ENCODE measurements at places on chromosomes 1 and 21.

DNA sequence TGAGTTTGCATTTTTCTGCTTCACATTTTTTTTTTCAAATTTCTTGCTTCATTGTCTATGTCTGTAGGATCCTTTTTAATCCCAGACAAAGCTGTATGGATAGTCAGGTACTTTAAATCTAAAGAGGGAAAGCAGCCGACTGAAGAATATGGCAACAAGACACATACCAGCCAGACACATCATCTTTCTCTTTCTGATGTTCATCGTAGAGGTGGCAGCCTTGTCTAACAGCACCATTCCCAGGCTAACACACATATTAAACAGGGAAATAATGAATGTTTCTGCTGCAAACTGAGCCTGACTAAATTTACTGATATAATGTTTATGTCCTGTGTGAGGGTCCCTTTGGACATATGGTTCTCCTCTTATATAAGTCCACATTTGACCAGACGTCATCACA lies 3.7 kb upstream of the TEKT2 start:
- no peak for DNase-seq

DNA sequence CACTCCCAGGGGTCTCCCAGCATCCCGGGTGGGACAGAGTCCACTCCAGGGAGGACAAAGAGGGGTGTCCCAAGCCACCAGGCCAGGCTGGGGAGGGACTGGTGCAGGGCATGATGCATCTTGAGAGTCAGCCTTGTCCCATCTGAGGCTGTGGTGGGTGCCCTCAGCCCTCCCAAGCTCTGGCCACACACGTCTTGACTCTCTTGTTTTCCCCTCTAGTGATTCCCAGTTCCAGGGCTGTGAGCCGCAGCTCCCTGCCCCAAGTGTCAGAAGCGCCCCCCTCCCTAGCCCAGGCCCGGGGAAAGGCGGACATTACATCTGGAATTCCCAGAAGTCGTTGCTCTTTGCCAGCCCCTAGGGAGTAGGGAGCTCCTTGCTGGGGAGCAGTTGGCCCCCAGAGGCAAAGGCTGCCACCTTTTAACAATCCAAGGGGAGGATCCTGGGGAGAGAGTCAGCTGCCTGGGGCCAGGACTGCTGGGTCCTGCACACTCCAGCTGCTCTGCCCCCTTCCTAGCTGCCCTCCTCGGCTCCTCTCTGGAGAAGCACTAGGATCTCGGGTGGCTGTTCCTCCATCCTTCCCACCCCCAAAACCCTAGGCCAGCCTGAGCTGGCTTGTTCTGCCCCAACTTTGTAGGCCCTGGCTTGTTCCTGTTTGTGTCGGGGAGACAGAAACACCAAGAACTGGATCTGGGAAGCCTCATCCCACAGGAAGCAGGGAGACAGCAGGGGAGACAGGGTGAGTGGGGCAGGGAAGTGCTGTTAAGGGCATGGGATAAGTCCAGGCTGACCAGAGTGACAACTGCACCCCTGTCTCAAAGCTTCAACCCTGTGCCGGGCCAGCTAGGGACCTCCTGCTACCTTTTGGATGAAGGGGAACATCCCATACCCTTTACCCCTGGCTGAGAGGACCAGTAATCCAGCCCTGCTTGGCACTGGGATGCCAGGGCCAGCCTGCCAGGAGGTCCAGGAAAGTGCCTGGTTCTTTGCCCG lies 3.2 kb upstream of the PTPN7 start:
- DNase-seq, result no peak

GRCh38 chr1:1308756-1309250 lies 406 bp downstream of the PUSL1 start:
- DNase-seq, result no peak

DNA sequence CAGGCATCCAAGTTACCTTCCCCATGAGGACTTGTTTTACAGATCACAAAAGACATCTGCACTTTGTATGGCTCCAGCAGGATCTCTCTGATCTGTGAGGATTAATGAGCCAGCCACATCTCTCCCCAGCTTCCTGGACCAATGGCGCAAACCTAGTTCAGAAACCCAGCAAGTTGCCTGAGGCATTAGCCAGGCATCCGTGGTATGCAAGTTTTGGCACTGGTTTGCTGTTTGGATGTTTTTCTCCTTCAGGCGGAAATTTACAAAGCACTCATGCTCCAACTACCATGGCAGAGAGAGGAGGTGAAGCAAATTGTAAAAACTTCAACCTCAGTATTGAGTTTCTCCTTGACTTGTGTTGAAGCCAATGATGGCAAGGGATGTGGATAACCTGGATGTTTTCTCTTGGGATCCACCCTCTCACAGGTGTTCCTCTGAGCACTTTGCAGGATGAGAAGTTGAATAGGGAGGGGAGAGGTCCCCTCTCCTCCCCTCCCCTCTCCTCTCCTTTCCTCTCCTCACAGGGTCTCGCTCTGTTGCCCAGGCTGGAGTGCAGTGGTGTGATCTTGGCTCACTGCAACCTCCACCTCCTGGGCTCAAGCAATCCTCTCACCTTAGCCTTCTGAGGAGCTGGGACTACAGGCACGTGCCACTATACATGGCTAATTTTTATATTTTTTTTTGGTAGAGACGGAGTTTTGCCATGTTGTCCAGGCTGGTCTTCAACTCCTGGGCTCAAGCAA lies 25.6 kb upstream of the ENO1 start:
- no peak for DNase-seq

DNA sequence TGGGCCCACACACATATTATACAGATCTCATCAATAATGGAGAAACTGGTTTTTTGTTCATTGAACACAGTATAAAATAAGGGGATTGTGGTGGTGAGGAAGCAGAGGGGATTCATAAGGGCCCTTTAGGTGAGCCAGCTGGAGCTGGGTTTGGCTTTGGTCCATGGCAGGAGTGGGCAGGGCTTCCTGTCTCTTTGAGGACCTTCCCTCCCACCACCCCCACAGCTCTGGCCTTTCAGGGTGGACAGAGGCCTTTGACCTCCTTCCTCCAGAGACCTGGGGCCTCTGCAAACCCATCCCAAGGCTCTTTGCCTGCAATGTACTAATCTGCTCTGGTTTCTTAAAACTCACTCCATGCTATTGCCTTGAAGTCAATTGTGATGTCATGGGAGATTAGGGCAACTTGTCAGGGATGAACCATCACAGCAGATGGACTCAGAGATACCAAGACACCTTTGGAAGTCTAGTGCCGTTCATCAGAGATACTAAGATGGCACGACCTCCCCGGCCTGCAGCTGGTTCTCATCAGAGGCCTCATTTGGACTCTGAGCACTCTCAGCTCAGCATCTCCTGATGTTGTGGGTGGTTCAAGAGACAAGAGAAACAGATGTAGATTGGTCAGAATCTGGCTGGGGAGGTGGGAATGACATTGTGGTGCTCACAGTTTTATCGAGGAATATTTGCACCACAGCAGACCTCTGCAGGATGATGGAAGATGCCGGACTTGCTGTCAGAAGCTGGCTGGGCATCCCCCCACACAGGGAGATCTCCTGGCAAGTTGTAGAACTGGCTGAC lies 37.9 kb downstream of the LHX4 start:
- no peak for DNase-seq

DNA sequence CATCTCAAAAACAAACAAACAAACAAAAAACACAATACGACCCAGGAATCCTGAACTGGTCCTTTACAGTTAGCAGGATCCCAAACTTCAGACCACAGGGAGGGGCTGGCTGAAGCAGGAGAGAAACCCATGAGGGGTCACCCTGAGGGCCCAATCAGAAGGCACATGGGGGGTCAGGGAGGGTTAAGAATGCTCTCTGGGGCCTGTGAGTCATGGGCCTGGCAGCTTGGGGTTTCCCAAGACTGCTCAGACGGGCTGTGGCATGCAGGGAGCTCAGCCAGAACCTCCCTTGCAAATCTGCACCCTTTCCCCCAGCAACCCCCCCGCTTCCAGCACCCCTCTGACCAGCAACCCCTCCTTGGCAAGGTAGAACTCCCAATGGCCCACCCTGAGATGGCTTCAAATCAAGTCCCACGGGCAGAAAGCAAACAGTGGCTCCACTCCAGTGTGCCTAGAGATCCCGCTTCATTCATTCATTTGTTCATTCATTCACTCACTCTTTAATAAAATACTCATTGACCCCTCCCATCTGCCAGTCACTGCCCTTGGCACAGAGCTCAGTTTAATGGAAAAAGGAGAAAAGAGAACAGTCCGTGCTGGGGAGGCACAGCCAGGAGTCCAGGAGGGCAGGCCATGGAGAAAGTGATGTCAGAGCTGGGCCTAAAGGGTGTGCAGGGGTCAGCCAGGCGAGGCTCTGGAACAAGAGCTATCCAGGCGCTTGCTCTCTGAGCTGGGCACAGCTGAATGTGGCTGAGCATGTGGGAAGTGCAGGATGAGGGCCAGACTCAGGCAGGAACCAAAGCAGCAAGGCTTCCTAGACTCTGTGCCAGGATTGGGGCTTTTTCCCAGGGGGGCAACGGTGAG lies 8.2 kb downstream of the UQCRHL start:
- DNase-seq, result no peak

- DNase-seq, result no peak
Observed at GRCh38 chr1:45969866-45970265, 162.6 kb downstream of the PIK3R3 start.

DNA sequence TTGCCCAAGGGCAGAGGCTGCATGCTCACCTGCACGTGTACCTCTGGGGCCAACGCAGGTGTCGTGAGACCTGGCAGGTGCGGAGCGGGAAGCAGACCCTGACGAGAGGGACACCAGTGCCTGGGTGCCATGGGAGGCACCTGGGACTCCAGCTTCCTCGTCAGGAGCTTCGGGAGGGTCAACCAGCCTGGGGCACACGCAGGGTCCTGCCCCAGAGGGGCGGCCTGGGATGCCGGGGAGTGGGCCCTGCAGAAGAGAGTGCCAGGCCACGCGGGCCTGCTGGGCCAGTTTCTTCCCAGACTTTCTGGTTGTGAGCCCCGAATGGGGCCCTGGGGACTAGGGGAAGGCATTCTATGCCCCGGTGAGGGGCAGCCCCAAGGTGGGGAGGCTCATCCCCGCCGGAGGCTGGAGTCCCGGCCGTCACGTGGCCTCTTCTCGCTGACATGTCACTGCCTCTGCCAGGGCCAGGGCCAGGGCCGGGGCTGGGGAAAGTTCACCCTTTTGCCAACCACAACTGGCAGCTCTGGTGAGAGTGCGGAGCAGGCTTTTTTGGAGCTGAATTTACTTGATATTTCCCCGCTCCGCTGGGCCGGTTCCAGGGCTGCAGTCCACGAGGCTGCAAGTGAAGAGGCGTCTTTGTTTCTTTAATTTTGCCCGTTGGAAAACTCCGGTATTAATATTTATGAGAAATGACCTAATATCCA lies 38.5 kb upstream of the ACTRT2 start:
- DNase-seq, result no peak

GRCh38 chr1:227561241-227561907 lies 2.0 kb upstream of the ZNF678 start:
- no peak for DNase-seq

DNA sequence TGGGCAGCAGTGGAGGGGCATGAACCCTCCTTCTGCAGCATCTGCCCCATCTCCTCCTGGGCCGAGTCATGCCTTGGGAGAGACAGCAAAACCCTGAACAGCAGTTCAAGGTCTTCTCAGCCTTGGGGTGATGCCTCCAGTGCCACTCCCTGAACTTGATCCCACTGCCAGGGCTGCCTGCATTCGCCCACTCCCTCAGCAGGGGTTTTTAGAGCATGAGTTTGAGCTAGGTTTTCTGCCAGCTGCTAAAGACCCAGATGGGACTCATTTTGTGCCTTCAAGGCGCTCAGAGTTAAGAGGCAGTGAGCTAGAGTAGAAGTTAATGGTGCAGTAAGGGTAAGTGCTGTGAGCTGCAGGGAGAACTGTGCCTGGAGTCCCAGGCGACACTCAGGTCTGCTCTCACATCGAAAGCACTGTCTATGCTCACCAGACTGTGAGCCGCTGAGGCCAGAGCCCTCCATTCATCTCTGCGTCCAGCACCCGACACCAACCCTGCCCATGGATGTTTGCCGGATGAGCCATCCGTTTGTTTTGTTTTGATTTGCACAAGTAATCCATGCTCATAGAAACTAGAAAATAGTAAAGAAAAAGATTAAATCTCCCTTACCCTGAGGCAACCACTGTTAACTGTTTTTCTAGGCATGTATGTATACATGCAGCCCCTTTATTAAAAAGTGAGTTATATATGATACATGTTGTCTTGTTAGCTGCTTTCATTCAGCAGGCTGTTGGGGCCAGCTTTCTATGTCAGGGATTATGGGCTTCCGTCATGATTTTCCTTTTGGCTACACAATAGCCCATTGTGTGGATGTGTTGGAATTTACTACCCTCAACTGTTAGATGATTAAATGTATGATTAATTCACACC lies 67.8 kb downstream of the VPS26C start:
- DNase-seq, result no peak

DNA sequence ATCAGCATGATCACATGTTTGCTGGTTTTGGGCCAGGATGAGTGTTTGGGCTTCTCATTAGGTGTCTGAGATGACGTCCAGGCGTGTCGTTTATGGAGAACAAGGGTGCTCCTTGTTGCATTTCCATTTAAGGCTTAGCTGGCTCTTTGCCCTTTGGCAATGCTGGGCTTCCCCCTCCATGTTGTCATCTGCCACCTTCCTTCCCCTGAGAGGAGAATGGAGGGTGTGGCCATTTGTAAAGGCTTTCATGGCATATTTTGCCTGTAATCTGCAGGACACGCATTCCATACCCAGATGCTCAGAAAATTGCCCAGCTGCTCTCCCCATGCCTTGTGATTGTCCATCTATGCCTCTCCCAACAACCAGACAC lies 27.7 kb downstream of the PKP1 start:
- no peak for DNase-seq

DNA sequence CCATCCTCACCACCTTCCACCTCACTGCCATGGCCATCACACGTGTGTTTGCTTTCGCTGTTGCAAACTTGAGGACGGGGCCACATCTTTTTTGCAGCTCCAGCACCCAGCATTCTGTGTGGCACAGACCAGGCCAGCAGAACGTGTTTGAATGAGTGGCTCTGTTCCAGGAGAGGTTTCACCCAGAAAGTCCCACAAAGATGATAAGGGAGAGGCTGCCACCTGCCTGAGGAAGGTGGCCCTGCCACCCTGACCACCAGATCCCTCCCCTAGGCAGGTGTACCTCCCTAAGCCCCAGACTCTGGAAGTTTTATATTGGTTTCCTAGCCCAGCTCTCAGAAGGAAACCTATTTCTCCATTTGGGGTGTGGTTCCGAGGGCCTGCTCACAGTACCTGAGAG lies 252.1 kb downstream of the KAZN start:
- DNase-seq, result no peak

GRCh38 chr21:19541602-19542001 lies 1138.0 kb upstream of the TMPRSS15 start:
- no peak for DNase-seq

GRCh38 chr1:221725735-221726672 lies 15.9 kb downstream of the DUSP10 start:
- DNase-seq, result no peak

GRCh38 chr21:43853851-43854772 lies 10.9 kb upstream of the AGPAT3 start:
- no peak for DNase-seq

Data from activated CD8-positive, alpha-beta memory T cell treated with anti-CD3 and anti-CD28 coated beads for 48 hours (primary cell).